ENCODE measurements at places on chromosomes 7 and 10.

- DNase-seq: no peak
Observed at GRCh38 chr10:95399183-95399582, 108.4 kb upstream of the PDLIM1 start.

DNA sequence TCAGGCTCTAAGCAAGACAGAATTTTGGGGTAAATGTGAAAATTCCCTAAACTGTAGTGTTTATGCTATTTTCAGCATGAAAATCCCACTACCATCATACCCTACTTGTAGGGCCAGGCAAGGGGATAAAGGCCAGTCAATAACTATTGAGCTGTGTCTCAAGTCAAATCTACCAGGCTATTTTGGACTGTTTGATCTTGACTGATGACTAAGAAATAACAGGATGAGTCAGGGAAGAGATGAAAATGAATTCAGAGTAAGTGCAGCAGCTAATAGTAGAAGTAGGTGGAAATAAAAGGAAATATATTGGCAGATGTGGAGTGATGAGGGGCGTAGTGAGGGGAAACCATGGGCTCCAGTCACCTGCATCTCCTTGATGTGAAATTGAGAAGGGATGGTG is 225.8 kb upstream of the PHYHIPL start:
- DNase-seq: no peak

DNA sequence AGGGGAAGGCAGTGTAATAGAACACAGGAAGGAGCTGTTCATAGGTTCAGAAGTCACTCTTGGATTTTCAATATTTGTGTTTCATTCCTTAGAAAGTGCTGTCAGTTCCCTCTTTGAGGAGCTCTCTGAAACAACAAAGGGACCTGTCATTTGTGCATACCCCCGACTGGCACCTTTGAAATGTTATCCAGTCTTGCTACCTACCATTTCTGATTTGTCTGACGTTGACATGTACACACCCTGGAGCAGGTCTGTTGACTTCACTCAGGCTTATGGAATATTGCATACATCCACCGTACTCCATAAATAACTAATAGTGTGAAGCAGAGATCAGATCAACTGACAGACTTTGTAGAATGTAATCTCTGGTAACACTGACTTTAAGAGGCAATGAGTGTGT is 189.8 kb downstream of the DPP6 start:
- DNase-seq: no peak

- no peak for DNase-seq
Observed at GRCh38 chr10:7308826-7309225, 102.0 kb downstream of the SFMBT2 start.

GRCh38 chr7:121913947-121914675 is 41.1 kb downstream of the PTPRZ1 start:
- DNase-seq: no peak

GRCh38 chr10:49484486-49485235 is 54.3 kb downstream of the ERCC6 start:
- no peak for DNase-seq

DNA sequence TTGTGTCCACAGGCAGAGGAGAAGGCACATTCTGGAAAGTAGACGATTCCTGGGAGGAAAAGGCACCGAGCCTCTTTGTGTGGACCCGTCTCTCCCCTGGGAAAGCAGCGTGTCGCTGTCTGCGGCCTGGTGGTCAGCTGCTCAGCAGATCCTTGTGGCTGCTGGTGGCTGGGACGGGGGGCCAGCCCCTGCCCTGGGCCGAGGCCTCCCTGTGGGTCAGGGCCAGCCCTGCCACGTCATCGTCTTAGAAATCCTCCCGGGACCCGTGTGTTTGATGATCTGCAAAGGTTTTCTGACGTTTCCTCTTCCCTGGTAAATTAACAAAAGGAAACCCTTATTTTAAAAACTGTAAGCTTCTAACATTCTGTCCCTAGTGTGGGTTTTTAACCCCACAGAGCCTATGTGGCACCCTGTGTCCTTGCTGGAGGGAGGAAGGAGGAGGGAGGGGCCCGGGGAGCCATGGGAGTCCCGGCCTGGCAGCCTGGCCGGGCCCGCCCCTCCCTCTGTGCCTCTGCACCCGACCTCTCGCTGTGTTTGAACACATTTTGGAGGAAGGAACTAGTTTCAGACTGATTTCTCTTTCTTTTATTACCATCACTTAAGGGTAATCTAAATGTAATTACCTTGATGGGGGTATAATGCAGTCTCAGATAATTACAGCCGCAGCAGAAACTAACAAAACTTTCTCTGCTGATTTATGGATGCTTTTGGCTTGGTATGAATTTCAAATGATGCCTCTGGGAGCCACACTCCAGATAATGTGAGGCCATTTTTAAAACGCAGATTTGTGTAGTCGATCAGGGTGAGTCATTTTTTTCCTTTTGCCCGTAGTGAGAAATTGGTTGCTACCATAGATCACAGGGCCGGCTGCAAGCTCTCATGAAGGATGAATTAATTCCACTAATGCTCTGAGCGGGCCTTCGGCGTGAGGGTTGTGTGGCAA is 85.5 kb downstream of the NKX6-2 start:
- no peak for DNase-seq

DNA sequence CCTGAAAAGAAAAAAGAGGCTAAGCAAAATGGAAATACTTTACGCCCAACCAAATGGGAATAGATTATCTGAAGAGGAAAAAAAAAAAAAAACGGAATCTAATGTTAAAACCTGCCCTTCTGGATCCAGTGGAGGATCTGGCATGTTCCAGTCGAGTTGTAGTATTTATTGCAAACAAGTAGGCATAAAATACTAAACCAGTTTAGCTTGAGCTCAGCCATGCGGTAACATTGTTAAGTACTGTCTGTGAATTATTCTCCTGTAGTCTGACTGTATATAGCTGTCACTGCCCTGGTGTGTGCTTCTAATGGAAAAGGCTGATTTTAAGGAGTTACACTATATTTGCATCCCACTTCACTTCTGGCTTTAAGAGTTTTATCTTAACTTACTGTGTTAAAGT is 40.3 kb downstream of the CELF2 start:
- DNase-seq: no peak

DNA sequence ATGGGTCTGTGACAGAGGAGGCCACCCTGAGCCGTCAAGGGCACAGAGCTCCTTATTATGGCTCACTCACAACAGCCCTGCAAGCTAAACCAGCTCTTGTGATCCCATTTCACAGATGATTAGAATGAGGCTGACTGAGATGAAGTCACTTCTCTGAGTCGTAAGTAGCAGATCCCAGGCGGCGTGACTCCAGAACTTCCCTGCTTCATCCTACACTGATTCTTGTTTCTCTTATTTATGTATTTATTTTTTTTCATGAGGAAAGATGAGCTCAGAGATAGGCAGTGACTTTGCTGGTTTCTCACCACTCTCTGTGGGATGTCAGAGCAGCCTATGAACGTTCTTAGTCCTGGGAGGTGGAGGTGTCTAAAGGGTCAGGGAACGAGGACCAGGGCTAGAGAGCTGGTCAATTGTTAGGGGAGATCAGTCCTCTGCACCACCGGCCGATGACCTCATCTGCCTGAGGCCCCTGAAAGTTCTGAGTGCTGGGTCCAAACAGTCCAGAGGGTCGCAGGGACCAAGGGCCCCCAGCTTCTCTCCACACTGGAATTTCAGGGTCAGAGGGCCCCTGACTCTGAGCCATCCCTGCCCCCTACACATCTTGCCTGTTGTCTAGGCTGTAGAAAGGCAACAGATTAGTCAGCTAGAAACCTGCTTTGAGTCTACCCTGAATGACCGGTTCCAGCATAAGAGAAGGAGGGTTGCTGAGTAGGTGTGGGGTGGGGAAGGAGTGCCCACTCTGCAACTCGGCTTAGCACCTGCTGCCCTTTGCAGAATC is 17.9 kb downstream of the CLRN3 start:
- DNase-seq: no peak

DNA sequence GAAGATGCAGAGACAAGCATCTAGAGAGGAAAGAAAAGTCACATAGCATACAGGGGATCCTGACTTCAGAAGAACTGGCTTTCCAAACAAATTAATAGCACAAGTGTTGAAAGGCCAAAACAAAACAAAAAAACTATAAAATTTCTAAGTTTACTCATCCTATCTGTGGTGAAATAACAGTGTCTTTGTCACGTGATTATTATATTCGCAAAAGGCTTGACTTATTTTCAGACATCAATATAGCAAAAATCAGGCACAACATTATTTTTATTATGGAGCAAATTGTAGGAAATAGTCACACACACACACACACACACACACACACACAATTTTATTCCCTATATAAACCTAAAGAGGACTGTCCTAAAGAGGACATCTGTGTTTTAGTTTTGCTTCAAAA is 272.3 kb downstream of the CNTNAP2 start:
- no peak for DNase-seq

DNA sequence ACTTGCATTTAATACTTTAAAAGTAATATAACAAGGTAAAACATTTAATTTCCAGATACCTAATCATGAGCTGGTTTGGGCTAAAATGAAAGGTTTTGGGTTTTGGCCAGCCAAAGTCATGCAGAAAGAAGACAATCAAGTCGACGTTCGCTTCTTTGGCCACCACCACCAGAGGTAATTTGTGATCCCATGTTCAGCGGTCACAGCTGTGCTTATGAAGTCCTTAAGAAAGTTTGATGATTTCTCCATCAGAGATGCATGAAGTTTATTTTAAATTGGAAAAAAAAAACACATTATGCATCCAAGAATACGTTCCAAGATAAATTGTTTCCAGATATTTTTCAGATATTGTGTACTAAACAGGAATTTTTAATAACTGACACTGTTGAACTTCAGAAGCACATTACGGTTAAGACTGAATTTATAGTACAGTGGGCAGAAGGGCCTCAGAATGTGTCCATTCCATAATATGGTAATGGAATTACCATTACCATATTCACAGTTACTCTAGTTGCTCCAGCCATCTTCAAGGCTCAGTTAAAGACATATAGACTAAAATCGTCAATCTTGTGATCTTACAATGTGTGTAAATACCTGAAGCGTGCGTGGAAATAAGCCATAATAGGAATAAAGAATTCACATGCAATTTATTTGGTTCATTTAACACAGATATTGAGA is 106.8 kb downstream of the ZMYND11 start:
- no peak for DNase-seq

- no peak for DNase-seq
Observed at GRCh38 chr10:73406846-73407245, 7.0 kb downstream of the ANXA7 start.

DNA sequence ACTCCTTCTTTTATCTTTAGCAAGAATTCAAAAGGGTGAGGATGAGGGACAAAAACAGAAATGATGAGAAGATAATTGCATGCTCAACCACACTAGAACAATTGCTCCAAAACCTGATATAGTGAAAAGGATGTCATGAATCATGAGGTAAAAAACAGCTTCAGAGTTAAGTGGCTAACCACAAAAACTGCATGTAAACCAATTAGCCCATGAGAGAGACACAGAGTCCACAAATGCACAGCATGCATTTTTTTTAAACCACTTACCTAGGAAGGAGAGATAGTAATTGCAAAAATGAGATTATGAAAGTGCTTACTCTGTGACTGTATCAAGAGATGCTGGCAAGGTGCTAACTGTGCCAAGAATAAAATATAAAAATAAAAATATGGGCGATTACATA is 132.9 kb downstream of the MBL2 start:
- no peak for DNase-seq

GRCh38 chr10:37582237-37582636 is 275.2 kb downstream of the ZNF248 start:
- DNase-seq: no peak

- DNase-seq: no peak
Observed at GRCh38 chr10:103281753-103282152, 4.8 kb downstream of the INA start.

- no peak for DNase-seq
Observed at GRCh38 chr10:84908491-84908890, 580.1 kb downstream of the CCSER2 start.

DNA sequence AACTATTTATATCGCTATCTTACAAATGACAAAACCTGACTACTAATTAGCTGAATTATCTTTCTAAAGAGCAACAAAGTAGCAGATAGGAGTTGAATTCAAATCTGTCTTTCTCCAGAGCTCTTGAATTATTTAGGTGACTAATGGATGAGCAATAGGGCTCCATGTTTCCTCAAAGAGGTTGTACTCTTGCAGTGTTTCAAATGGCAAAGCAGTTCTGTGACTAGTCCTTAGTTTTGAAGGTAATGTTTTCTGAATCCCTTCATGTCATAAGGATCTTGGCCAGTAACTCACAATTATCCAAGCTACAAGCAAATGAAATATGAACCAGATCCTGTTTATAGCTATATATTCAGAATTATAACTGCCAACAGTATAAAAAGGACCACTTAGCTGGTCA is 999.7 kb downstream of the NRG3 start:
- DNase-seq: no peak

DNA sequence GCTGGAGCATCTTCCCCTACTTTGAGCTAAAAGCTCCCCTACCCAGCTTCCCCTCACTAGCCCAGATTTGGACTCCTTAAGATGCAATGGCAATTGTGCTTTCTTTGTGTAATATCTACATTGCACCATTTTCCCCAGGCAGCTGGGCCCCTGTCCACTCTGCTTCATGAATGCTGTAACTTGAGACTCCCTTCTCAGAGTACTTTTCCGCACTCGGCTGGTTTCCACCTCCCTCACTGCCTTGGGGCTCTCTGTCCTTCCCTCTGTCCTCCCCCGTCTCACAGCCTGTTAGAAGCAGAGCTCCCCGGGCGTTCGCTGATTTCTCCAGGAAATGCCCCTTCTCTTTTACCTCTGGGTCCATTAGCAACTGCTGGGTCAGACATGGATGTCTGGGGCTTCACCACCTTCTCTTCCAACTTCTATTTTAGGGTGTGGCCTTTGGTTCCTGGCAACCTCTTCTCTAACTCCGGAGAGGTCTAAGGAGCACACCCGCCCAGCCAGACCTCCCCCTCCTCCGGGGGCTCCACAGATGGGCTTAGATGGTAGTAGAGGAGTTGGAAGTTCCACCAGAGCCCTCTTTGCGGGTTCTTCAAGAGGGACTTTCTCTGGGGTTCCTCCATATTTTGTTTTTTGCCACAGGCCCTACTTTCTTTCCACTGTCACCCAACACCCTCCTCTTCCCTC is 2.9 kb upstream of the TMEM72 start:
- DNase-seq: no peak

- no peak for DNase-seq
Observed at GRCh38 chr7:65387891-65388290, 14.2 kb downstream of the ZNF92 start.

DNA sequence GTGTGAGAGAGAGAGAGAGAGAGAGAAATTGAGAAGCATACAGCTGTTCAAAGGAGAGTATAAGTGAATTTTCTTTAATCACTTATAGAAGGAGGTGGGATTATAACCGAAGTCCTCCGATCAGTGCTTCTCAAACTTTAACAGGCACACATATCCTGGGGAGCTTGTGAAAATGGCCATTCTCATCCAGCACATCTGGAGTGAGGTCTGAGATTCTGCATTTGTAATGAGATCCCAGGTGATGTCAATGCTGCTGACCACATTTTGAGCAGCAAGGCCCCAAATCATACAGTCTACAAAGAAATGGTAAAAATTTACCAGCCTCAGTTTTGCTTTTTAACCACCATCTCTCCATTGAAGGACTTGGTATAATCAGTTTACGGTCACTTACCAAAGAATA is 219.0 kb downstream of the PTEN start:
- DNase-seq: no peak

- DNase-seq: no peak
Observed at GRCh38 chr10:122441961-122442360, 12.5 kb upstream of the ARMS2 start.

Measured in stimulated activated CD4-positive, alpha-beta T cell treated with anti-CD3 and anti-CD28 coated beads, Interleukin-2, amount 100 ng/mL, for 24 hours (primary cell).